Activated T-helper 9 cell treated with anti-CD3 and anti-CD28 coated beads, Interleukin-2, amount 50 U/mL, for 16 hours (primary cell): ENCODE measurements at places on chromosomes 3 and 15.

- DNase-seq, result no peak
These were observed 1.9 kb upstream of the TRA2B start for GRCh38 chr3:185939721-185940120.

- DNase-seq, result no peak
These were observed 468.4 kb upstream of the UBE2E2 start for GRCh38 chr3:22734756-22735155.

- DNase-seq, result no peak
These were observed 1522.4 kb downstream of the SI start for GRCh38 chr3:163555918-163556317.

DNA sequence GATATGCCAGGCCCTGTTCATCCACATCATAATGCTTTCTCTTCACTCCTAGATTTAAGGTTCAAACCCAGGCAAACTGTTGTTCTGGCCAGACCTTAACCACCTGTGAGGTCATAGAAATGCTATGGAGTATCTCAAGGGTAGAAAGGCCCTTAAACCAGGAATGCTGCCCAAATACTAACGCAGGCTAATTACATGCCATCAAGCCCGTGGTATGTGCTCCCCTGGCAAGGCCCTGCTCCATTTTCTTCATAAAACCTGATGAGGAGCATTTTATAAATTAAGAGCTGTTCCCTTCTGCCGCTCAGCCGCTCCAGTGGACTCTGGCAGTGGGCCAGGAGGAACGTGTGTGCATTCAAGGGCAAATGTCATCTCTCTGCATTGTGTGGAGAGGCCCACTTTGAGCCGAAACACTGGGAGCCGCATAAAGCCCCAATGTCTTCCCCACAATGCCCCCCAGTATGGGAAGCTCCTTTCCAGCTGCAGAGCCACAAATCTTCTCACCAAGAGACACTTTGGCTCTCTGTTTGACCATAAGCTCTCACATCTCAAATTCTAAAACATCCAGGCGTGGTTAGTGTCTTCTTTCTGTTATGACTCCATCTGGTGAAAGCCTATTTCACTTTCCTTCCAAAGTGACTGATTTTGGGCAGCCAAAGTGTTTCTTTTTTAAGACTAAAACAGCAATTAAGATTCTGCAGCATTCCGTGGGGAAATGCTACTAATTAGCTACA, 210.8 kb upstream of the NR2E3 start:
- DNase-seq, result no peak

GRCh38 chr3:108150200-108150599, 59.4 kb upstream of the CD47 start:
- DNase-seq, result no peak

DNA sequence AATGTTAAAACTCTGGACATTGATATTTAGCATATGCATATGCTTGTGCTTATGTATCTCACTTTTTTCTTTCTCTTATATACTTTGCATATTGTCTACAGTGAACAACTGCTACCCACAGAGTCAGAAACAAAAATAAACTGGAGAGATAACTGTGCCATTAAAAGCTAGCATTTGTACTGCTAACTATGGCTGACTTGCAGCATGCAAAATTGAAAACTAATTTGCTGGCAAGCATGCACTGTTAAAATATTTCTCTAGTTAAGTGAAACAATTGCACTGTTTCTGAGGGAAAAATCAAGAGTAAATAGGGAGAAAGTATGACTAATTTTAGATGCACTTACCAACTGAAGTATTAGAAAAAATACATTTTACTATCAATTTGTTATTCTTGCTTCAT, 177.8 kb downstream of the CBLB start:
- DNase-seq, result no peak

DNA sequence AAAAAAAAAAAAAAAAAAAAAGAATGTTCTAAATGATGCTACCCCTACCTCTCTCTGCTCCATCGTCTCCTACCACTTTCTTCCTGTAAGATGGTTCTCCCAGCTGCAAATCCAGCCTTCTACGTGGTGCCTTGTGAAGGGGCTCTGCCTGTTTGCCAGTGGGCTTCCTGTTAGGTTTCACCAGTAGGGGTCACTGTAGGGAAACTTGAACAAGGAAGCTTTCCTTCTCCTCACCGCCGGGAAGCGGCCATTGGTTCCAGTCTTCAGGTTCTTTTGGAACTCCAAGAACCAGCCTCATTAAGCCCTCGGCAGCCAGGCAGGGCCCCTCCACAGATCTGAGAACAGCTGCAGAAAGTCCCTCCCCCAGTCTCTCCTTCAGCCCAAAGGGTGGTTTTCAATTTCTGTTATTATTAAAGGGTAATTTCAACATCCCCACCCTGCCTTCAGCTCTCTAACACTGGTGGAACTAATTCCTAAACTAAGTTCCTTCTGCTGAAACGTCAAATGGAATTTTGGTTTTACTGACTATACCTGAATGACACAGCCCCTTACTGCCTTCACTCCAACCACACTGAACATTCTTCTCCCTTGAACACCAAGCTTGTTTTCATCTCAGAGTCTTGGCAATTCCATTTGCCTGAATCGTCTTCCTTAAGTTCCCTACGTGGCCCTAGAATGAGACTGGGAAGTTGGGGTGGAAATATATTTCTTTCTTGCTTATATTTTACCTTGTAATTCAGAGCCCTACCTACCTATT, 13.5 kb downstream of the MCCC1 start:
- DNase-seq, result no peak

GRCh38 chr15:51200792-51201191, 106.1 kb upstream of the TNFAIP8L3 start:
- DNase-seq, result no peak

- DNase-seq, result no peak
These were observed 179.6 kb downstream of the TBC1D5 start for GRCh38 chr3:17562845-17563244.

DNA sequence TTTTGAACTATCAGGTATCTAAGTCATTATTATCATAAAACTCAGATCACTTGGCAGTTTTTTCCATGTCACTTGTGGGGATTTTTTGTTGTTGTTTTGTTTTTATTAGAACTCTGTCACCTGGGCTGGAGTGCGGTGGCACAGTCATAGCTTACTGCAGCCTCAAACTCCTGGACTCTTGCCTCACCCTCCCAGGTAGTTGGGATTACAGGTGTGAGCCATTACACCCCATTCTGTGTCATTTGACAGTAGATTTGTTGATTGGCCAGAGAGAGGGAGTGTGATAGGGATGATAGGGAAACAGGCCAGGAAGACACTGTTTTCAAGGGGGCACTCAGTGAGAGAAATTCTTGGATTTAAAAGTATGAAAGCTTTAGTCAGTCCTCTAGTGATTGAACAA, 54.7 kb upstream of the SCAANT1 start:
- no peak for DNase-seq

- DNase-seq, result no peak
These were observed 3.6 kb upstream of the GLCE start for GRCh38 chr15:69156736-69157381.

- DNase-seq, result no peak
These were observed 2.4 kb upstream of the LMCD1 start for GRCh38 chr3:8499181-8499611.

DNA sequence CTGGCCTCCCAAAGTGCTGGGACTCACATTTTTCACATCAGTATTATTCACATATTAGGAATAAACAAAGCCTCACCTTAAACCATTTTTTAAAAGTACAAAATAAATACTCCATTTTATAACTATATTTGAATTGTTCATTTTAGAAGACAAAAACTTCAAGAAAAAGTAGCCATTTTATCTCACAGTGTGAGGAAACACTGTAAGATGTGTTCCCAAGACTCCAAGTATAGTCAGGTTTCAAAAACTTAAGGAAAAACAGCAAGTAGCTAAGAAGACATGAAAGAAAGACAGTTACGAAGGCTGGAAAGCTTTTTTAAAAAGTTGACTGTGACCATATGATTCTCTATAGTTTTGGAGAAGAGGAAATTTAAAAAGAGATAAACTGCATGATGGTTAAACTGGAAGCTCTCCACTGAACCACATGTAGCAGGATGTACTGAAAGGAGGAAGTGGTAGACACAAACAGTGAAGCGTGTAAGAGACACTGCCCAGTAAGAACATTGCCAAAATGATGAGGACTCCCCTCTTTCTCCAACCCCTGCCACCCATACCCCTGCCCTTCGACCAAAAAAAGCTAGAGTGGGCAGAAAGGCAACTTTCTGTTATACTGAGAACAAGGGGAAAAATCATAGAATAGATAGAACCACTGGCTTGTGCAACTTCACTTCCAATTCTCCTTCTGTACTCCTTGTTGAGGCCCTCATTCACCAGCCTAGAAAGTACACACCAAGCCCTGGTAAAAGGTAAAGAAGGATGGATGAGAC, 6.2 kb upstream of the TMF1 start:
- no peak for DNase-seq

GRCh38 chr3:138833899-138834595, 681 bp downstream of the PIK3CB start:
- DNase-seq, result peak; percentile 50

- no peak for DNase-seq
These were observed 1266.3 kb downstream of the SI start for GRCh38 chr3:163812006-163812405.

GRCh38 chr3:160545504-160545871, 19.9 kb downstream of the KPNA4 start:
- no peak for DNase-seq

DNA sequence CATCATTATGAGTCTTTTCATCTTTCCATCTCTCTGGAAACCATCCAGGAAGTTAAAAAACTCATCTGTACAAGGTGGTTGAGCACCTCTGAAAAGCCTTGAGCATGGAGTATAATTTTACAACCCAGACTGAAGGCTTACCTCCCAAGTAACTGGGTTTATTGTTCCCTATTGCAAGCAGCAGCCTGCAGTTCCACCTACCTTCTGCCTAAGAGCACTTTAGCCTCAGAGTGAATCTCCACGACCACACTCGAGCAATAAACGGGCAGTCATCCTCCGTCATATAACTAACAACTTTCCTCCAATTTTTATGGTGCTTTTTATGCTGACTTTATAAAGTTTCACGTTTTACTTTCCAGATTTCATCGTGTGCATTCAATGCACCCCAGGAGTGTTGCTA, 32.8 kb downstream of the OSBPL10 start:
- no peak for DNase-seq

- DNase-seq, result no peak
These were observed 9.9 kb downstream of the ZBED2 start for GRCh38 chr3:111585217-111585616.

GRCh38 chr15:100307241-100308212, 34.2 kb downstream of the ADAMTS17 start:
- no peak for DNase-seq

- DNase-seq, result no peak
These were observed 149.2 kb downstream of the CNTN4 start for GRCh38 chr3:2247831-2248230.

DNA sequence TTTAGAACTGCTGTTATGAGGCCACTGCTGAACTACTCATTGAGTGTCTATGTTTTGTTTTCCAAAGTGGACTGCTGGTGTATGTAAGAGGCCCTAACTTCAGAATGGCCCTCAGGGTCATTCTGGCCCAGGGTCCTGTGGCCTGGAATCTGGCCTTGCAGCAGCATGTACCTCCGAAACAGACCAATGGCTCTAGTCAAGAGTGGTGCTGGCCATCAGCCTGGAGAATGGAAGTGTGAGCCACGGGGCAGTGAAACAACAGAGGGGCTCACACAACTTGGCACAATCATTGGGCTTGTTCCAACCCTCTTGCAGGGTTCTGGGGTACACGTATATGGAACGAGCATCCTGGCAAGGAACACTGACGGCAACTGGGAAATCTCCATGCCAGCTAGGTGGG, 40.5 kb downstream of the SCN5A start:
- DNase-seq, result no peak

DNA sequence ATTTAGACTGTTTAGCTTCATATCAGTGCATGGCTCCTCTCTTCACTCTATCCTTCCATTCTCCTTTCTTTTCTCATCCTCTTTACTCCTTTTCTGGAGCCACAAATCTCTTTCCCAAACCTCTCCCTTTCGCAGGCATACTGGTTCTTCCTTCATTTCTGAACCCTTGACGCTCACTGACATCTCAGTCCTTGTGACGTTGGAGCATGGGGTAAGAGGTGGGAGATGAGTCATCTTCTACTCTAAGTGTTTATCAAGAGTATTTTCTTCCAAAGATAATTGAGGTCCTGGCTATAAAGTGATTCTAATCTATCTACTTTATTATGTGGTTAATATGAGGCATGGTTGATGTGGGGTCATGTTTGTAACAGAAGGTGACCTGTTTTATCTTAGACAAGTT, 414.2 kb downstream of the AGBL1 start:
- no peak for DNase-seq

DNA sequence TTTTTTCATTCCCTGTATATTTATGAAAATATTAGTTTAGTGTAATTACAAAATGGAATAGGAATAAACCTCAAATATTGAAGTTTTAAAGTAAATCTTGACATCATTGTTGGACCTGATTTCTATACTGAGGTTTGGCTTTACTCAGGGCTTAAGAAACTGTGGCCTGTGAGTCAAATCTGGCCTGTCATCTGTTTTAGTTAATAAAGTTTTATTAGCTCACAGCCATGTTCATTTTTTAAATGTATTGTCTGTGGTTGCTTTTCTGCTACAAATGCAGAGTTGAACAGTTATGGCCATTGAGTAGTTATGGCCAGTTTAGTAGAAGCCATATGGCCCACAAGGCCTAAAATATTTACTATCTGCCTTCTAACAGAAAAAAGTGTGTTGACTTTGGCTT, 80.7 kb downstream of the DIPK2A start:
- no peak for DNase-seq

DNA sequence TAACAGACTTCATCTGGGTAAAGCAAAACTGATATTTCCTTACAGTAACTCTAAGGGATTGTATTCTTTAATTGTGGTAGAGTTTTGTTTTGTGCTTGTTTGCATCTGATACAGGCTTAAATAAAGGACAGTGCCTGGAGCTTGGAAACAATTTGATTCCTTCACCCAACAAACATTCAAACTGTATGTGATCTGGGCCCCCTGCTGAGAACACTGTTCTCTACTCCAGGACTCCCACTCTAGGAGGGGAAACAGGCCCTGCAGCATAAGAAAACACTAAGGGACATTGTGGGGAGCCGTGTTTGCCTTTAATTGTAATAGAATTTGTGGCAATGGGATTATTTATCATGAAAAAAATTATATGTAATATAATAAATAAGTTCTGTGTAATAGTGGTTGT, 56.9 kb downstream of the CTDSPL start:
- DNase-seq, result no peak

DNA sequence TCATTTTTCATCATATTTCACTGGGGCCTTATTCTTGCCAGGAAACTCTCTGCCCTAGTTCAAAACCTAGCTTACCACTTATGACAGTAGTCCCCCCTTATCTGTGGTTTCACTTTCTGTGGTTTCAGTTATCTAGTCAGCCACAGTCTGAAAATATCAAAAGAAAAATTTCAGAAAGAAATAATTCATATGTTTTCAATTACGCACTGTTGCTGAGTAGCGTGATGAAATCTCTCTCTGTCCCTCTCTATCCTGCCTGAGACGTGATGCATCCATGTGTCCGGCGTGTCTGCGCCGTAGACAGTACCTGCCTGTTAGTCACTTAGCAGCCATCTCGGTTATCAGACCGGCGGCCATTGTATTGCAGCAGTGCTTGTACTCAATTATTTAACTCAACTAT, 369.9 kb upstream of the MCTP2 start:
- no peak for DNase-seq

GRCh38 chr3:10173926-10174435, 9.3 kb downstream of the IRAK2 start:
- DNase-seq, result no peak

GRCh38 chr3:171809611-171809860, 747 bp downstream of the PLD1 start:
- DNase-seq, result no peak
